ENCODE measurements at places on chromosomes 6 and 20. TPM values are rescaled to one million over a fixed set of nuclear protein-coding genes. Genes with fewer than 3 reads are reported as not detected.

GRCh38 chr6:34049395-34050342 lies 96.2 kb downstream of the GRM4 start:
- DNase-seq: no peak

DNA sequence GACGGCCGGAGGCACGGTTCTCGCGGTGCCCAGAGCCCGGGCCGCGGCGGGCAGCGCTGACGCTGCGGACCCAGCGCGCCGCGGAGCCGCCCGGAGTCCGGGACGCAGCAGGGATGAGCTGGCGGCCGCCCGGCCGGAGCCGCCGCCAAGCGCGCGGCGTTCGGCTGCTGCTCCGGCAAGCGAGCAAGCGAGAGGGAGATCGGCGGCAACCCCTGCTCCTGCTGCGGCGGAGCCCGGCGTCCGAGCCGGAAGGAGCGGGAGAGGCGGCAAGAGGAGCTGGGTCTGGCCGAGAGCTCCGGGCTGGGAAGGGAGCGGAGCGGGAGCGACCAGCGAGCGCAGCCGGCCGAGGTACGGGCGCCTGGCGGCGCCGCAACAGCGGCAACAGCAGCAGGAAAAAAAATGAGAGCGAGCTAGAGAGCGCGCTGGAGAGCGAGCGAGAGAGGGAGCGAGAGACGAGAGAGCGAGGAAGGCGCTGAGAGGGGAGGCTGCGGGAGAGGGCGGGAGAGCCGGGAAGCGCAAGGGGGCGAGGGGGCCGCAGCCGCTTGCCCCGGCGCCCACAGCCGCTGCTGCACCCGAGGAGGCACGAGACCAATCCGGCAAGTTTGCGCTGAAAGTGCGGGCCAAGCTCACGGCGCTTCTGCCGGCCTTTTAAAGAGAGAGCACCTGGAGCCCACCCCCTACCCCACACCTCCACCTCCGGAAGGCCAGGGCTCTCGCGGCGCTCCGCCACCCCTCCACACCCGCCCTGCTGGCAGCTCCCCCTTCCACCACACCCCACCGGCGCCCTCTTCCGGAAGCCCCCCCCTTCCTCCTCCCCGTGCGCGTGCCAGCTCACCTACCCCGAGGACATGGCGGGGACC lies 496 bp downstream of the GRM4 start:
- DNase-seq: no peak

DNA sequence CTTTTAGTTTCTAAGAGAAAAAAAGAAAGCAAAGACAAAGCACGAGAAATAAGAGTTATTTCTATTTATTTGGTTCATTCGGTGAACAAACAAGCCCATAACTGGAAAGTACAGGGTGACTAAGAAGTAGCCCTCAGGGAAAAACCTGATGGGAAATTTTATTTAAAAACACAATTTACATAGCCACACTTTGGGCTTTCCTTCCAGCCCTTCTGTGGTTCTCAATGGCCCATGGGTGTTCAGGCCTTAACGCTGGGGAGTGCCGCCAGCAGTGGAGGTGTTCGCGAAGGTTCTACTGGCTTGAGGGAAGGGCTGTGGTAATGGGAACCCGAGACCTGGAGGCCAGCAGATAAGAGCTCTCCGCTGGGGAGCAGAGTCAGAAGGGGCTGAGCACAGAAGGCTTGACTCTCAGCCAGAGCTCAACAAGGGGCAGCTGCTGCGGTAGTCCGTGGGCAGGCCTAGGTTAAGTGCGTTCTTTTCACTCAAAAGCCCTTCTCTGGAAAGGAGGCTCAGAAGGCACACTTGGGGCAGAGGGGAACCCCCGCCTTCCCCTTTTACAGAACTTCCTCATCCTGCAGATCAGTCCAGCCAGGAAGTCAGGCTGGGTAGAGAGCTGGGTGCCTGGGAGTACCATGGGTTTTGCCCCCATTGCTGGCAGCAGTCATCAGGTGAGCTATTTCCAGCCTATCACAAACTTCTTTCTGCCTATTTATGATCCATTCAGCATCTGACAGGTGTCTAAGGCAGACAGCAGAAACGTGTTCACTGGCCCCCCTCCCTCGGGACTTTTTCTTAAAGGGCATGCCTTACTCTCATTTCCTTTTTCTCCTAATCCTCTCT lies 8.8 kb upstream of the CD83 start:
- DNase-seq: peak; percentile 40

GSTA1 gene
- total RNA-seq: 1.4 TPM
